ENCODE measurements at places on chromosomes 3 and 15. TPM values are rescaled to one million over a fixed set of nuclear protein-coding genes. Genes with fewer than 3 reads are reported as not detected.

Gene ZCWPW2
- total RNA-seq: 1.4 TPM

GRCh38 chr15:96807361-96807760, 476.9 kb downstream of the NR2F2 start:
- no peak for DNase-seq

GRCh38 chr15:89112341-89112971, 24.2 kb downstream of the ABHD2 start:
- DNase-seq: peak; percentile 86

GRCh38 chr3:171446301-171446700, 13.9 kb downstream of the TNIK start:
- no peak for DNase-seq

DNA sequence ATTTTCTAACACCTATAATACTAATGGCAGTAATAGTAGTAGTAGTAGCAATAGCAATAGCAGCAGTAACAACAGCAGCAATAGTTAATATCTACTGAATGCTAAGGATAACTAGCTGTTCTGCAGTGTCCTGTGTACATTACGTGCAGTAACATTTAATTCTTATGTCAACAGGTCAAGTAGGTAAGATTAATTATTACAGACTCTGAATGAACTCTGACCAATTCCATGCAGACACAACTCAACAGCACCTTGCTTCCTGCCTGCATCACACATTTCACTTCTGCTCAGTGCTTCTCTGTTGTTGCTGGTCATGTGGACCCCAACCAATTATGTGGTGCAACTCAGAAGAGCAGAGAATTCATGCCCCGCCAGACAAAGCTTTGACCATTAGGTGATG, 39.9 kb upstream of the ARHGEF26 start:
- DNase-seq: no peak

DNA sequence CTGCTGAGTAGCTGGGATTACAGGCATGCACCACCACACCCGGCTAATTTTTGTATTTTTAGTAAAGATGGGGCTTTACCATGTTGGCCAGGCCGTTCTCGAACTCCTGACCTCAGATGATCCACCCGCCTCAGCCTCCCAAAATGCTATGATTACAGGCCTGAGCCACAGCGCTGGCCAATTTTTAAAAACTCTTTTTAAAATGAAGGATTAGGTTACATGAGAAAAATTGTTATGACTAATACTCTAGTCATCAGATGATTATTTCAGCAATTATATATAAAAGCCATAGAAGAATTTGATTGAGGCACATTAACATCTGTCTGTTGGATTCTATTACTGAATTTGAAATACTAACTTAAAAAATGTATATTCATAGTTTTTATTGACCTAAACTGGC, 134.1 kb upstream of the MNS1 start:
- DNase-seq: no peak

DNA sequence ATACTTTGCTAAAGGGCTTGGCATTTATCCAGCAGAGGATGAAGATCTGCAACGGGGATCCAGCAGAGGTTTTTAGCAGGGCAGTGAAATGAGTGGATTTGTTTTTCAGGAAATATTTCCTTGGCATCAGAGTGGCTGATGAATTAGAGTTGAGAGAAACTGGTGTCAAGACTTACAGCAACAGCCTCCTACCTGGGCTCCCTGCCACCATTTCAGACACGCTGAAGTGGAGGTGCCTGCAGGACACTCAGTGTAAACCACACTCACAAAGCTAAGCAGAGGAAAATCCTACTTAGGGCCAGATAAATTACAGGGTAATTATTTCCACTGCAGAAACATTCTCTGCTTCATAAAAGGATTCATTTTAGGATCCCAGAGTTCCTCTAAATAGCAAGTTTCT, 519.7 kb downstream of the FGF12 start:
- DNase-seq: no peak
